ENCODE measurements at places on chromosomes 16 and 17.

DNA sequence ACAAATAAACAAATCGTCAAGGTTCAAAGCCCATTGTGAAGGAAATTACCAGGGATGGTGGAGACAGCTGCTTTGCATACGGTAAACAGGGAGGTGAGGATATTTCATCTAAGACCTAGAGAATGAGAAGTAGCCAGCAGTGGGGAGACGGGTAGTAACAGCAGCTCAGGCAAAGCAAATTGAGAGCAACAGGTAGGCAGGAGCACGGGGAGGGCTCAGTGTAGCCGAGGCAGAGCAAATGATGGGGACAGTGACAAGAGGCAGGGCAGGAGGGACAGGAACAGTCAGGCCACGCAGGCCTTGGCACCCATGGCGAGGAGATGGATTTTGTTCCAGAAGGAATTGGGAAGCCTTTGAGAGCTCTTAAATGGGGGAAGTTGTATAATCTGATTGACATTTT is 29.0 kb upstream of the SBK1 start:
- DNase-seq = no peak

- no peak for DNase-seq
Measured at GRCh38 chr17:38844261-38844757, 9.2 kb downstream of the RPL23 start.

DNA sequence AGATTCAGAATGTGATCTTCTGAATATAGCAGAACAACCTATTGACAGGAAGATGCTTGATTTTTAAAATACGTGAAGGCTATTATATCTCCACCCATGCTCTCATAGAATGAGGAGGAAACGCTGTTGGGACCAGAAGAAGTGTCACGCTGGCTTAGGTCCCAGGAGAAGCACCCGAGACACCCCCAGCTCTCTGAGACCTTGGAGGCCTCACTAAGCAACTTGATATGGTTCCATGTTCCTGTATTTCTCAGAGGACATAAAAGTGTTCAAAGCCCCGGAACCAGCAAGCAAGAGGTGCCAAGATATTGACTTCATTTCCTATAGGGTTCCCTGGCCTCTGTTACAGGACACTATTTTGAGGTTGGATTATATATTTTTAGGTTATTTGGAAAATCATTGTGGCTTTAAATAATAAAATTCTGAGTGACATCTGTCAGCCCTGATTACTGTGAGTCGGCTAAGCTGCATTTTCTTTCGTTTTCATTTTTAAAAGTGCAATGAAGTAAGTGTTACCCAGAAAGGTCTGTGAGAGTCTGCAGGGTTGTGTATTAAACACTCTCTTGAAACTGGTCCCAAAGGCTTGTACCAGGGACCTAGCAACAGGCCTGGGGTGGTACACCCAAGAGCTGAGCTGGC is 400.0 kb downstream of the SOX9 start:
- DNase-seq = no peak

DNA sequence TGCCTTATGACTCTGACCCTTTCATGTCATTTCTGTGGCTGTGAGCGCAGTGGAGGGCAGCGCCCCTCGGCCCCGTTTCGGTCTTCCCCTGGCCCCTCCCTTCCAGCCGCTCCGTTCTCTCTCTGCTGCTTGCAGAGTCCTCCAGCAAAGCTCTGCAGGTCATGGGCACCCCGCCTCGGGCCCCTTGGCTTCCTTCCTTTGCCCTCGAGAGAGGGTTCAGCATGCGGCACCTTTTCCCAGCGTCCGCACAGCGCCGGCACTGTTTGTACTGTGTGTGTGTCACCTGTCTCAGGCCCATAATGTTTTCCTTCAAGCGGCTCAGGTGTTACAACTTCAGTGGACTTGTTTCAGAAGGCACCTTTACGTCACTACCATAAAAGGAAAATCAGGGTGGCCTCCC is 98.5 kb downstream of the RAP1GAP2 start:
- no peak for DNase-seq

GRCh38 chr16:17759451-17760390 is 289.0 kb upstream of the XYLT1 start:
- no peak for DNase-seq

DNA sequence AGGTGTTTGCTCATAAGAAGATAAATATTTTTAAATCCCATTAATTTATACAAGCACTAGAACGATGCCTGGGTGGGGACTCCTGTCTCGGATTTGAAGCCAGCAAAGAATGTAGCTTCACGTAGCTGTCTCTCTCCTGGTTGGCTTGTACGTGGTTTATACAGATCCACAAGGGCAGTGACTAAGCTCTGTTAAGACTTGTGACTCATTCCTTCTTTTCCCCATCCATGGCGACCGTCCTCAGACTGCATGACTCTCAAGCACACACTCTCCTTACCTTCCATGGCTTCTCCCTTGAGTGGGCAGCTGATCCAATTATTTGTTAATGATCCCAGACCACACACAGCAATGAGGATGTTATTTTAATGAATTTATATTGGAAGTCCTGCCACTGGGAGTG is 679.7 kb upstream of the SOX9 start:
- DNase-seq = no peak

DNA sequence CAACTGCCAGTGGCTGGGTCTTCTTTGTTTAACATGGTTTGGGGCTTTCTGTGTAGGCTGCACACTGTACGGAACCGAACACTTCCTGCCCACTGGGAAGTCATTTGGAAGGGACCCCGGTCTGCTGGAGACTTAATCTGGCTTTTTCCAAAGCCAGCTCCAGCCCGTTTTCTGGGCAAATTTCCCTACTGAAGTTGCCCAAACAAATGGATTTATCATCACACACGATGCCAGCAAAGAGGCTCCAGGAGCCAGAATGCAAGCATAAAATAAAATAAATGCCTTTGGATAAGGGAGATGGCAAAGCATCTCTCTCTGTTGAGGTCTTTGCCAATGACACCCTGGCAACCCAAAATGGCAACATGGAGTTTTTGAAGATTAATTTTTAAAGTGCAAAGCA is 259.9 kb upstream of the IRX3 start:
- no peak for DNase-seq

- DNase-seq = no peak
Measured at GRCh38 chr16:3480901-3481695, 14.2 kb downstream of the C16orf90 start.

- no peak for DNase-seq
Measured at GRCh38 chr16:1789643-1790045, 3.9 kb downstream of the IGFALS start.

GRCh38 chr16:65453646-65454045 is 331.8 kb upstream of the CDH11 start:
- DNase-seq = no peak

GRCh38 chr17:32102646-32103186 is 39.6 kb upstream of the RHOT1 start:
- no peak for DNase-seq

GRCh38 chr17:47670064-47670463 is 20.3 kb downstream of the KPNB1 start:
- no peak for DNase-seq

DNA sequence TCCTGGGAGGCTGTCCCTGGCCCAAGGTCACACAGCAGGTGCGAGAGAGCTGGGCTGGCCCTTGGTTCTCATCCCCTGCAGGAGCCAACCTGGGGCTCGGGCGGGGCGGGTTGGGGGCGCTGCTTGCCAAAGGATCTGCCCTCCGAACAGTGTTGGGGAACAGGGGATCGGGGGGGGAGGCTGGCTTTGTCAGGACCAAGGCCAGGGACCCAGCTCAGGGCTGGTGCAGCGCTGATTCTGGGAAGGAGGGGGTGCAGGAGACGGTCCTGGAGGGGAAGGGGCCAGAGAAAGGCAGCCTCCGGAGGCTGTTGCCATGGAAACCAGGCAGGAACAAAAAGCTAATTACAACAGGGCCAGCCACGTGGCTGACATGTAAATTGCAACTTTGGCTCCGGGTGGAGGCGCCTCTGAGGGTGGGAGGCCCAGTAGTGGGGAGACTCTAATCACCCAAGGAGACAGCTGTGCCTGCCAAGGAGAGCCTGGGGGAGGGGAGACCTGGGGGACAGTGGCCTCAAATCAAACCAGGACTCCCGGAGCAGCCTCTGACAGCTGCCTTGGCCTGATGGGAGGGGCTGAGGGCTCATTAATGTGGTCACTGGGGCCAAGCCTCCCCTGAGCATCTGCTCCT is 1.3 kb downstream of the TUBB3 start:
- no peak for DNase-seq

- DNase-seq = no peak
Measured at GRCh38 chr17:50072130-50072529, 16.2 kb downstream of the ITGA3 start.

DNA sequence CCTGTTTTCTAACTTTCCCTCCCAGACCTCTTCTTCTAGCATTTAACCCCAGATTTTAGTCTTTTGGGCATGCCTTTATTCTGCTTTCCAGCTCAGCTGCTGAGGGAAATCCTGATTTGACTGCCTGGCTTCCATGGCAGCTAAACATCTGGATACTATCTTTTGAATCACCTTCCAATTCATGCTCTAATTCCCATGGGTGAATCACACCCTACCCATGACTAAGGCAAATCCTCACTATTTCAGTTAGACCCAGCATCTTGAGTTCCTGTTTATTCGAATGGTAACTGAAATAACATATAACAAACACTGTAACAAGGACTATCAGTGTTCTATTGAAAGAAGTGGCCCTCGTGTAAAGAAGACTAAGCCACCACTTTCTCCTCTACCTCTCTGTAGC is 29.8 kb downstream of the CA10 start:
- DNase-seq = no peak

GRCh38 chr16:87391324-87391949 is 699 bp upstream of the MAP1LC3B start:
- DNase-seq = no peak

- DNase-seq = no peak
Measured at GRCh38 chr17:4540224-4540651, 14.9 kb downstream of the MYBBP1A start.

GRCh38 chr16:73056921-73057290 is 9.0 kb upstream of the ZFHX3 start:
- DNase-seq = no peak

All from brain pericyte (primary cell).